ENCODE measurements at places on chromosomes 5 and 9.
A peak's percentile ranks its signal among the peaks of the same experiment; 100 is the strongest.

GRCh38 chr9:74173284-74173683, 323.9 kb upstream of the RORB start:
- no peak for DNase-seq

DNA sequence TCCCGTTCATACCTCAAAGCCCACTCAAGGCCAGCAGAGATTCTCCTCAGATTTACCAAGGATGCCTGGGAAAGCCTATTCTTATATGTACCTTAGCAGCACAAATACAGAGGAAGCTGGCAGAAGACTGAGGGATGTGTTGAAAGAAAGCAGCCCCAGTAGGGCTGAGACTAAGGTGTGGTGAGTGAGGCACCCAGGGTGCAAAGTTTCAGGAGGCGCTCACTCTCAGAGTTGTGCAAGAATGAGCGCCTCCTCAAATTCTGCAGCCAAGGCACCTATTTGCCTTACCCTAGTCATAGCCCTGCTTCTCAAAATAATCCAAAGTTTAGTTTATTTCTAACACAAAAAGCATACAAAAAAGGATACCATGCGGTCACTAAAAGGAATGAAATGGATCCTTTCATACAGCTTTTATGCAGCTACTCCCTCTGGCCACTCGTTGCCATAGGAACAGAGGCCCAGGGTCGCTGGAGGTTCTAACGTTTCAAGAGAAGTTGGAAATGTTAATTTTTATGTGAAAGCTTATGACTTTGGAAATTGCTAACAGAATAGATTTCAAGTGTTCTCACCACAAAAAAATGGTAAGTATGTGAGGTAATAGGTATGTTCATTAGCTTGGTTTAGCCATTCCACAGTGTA, 79.7 kb upstream of the SMIM23 start:
- no peak for DNase-seq

- peak; percentile 73 for DNase-seq
These were observed 10.1 kb downstream of the EEIG1 start for GRCh38 chr9:127970401-127971313.

DNA sequence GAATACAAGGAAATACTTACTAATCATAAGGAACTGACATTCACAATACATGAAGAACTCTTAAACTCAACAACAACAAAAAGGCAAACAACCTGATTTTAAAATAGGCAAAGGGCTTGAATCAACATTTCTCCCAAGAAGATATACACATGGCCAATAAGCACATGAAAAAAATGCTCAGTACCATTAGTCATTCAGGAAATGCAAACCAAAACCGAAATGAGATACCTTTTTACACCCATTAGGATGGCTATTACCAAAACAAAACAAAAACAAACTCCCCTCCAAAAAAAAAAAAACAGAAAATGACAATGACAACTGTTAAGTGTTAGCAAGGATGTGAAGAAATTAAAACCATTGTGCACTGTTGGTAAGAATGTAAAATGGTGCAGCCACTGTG, 104.1 kb upstream of the ZNF462 start:
- no peak for DNase-seq

GRCh38 chr5:132459983-132460838, 30.4 kb downstream of the IRF1 start:
- no peak for DNase-seq

DNA sequence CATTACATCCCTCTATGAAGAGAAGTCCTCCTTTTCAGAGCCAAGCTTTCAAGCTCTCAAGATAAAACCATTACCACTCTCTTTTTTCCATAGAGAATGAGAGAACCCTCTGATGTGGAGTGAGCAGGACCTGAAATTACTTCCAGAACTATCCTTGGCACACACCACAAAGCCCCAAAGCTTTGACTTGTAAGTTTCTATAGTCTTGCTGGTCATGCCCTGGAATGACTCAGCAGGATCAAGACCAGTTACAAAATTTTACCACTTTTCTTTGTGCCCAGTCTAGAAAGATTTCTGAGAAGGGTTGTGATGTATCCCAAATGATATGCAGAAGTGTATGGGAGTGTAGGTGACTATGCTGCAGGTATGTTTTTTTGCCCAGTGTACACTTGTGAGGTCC, 760.6 kb downstream of the TLE1 start:
- no peak for DNase-seq

DNA sequence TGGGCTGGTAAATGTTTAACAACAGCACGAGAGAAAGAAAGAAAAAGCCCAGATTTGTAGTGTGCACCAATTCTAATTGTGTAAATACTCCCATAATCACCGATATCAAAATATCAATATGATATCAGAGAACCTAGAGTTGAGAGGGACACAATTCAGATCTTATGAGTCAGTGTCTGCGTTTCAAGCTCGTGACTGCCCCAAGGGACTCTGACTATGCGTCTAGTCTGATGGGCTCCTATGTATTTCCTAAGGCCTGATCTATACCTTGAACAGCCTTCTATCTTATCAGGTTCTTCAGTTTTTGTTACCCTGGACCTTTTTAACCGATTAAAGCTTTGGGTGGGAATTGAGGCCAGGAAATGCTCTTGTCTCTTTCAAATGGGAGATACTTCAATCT, 243.0 kb upstream of the SLC24A2 start:
- no peak for DNase-seq

DNA sequence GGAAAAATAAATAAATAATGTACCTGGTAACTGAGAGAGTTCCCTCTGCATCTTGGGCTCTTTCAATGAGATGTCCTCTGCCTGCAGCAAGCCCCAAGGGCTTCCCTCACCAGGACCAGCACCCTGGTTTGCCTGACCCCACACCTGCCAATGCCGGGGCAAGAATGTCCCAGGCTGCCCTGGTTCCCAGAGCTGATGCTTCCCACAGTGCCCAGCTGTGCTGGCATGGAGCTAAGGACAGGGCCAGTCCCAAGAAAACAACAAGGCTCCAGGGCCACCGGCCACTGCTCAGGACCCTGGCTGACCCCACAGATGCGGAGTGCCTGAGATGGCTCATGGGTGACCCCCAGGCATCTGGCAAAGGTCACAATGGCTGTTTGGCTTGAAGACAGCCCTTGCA, 123.5 kb downstream of the KCNIP1 start:
- no peak for DNase-seq

GRCh38 chr5:31585895-31586270, 53.0 kb upstream of the PDZD2 start:
- DNase-seq, result no peak

DNA sequence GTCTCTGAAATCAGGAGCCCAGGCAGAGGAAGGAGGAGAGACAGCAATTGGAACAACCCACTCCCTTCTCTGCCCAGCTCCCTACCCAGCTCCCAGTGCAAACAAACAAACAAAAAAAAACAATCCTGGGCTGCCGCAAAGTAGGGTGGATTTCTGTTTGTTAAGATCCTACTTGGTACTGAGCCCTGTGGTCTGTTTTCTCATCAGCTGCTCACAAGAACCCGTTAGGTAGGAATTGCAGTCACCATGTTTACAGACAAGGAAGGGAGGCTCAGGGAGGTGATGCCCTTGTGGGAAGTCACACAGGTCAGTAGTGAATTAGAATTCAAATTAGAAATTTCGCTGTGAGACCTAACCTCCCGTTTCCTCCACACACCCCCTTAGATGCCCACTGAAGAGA, 128.8 kb upstream of the RAD23B start:
- DNase-seq, result no peak

- DNase-seq, result no peak
These were observed 32.7 kb downstream of the ATG10 start for GRCh38 chr5:82004511-82004910.

DNA sequence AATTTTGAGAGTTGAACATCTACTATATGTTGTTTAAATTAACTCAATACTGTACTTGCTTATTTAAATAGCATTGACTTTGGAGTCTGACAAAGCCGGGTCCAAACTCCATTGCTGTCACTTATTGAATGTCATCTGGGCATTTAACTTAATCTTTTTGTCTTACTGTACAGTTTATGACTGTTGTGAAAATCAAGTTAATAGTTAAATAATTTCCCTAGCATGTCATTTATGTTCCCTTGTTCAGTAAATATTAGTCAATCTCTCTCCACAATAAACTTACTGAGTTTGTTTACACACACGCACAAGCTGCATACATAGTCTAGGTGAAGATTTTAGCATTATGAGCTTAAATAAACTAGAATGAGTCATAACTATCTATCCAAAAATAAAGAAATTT, 6.3 kb upstream of the UGCG start:
- no peak for DNase-seq

DNA sequence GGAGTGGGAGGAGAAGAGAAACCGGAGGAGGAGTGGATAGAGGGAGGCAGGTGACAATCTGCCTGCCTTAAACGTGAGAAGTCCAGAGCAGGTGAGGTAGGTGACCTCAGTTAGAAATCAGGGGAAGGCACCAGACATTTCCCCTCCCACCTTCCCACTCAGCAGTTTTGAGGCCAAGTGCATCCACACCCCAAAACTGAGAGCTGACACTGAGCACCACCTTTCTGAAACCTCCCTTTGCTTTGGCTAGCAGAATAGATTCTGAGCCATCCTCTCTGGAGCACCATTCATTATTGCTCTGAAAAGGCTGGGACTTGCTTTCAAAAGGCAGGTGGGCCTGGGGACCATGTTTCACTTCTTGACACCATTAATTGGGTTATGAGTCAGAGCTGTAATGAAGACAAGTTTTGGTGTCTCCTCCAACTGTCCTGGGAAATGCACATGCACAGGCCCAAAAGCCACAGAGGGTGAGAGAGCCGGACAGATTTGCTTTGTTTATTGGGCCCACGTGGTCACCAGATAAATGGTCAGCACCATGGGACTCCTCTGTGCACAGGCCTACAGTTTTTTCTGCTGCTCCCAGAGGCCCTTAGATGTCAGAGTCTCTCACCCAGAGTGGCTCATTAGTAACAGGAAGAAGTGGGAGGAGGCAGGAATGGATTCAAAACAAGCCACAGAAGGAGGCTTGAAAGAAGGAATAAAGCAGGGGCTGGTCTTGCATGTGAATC, 314.7 kb downstream of the TLE1 start:
- DNase-seq, result no peak

GRCh38 chr9:97993000-97993399, 9.9 kb downstream of the ANP32B start:
- DNase-seq, result no peak

- DNase-seq, result peak; percentile 59
These were observed at the start of gene ZBTB34 for GRCh38 chr9:126860077-126860756. Gene ZBTB34 (plus strand): TSS chr9:126860639. CDS start chr9:126879400, 18,761 bp downstream.
